ENCODE measurements at places on chromosomes 1 and 21.

- DNase-seq, result no peak
These were observed 8.7 kb downstream of the ZNF687 start for GRCh38 chr1:151290709-151291303.

- DNase-seq, result peak; percentile 75
These were observed 39.2 kb downstream of the CDK18 start for GRCh38 chr1:205543351-205544301.

GRCh38 chr1:105027838-105028471 is 1278.3 kb downstream of the AMY1C start:
- DNase-seq, result no peak

DNA sequence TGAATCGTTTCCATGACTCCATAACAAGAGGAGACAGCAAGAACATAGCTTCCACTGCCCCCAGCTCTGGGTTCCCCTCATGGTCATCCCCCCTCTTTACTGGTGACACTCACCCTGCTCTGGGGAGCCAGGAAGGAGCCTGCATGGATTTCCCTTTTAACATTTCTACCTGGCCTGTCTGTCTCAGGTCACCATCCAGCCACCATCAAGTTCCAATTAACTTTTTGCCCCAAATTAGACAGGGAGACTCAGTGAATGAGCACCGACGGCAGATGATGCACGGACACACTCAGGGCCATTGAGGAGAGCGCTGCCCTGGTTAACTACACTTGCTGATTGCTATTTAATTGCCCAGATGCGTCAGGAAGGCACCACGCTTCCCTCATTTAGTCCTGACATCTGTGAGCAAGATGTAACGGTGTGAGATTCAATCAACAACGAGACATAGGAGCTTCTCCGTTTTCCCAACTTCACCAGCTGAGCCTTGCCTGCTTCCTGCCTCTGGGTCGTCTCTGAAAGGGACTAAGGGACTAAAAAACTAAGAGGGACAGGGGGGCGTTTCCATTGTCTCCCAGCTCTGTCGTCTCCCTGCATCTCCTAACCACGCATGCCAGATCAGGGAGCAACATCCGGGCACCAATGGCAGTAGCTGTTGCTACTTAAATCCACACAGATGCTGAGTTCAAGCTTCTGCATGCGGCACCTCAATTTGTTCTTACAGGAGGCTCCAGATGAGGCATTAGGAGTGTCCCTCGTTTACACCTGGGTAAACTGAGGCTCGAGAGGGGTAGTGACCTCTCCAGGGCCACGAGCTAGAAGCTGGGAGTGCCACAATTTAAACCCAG is 426.7 kb downstream of the NPHP4 start:
- no peak for DNase-seq

Measured in hippocampal formation (tissue), 2 donors.